ENCODE measurements at places on chromosomes 4 and X.

DNA sequence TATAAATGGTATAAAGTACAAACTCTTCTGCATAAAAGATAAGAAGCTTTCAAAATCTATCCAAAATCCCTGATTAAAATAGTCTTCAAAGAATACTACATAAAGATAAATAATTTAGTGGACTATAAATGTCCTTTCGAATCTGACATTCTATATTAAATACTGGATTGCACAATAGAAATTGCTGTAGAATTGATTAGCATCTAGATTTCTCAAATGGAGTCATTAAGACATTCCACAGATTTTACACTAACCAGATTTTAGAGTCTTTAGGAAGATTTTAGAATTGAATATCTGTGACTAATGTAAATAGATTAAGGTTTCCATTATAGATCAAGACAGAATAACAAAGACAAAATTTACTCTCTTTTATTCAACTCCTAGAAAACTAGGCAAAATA is 663.9 kb downstream of the STPG2 start:
- DNase-seq, result no peak

DNA sequence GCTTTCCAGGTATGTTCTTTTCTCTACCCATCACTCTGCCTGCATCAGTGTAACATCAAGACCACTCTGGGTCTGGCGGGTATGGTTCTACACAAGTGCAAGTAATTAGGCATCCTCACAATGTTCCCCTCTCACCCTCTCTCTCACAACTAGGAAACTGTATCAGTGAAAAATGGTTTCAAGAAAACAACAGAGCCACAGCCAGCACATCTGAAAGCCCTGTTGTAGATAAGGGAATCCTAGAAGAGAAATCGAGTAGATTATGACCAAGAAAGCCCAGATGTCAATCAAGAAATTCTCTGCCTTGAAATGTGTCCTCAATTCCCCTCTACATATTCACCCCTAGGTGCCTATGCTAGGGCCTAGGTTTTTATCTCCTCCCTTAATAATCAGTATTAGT is 281.3 kb upstream of the ANKRD50 start:
- no peak for DNase-seq

- DNase-seq, result no peak
Measured at GRCh38 chrX:45602151-45602550, 401.5 kb upstream of the DIPK2B start.

- DNase-seq, result no peak
Measured at GRCh38 chrX:15998350-15998749, 125.0 kb upstream of the GRPR start.

DNA sequence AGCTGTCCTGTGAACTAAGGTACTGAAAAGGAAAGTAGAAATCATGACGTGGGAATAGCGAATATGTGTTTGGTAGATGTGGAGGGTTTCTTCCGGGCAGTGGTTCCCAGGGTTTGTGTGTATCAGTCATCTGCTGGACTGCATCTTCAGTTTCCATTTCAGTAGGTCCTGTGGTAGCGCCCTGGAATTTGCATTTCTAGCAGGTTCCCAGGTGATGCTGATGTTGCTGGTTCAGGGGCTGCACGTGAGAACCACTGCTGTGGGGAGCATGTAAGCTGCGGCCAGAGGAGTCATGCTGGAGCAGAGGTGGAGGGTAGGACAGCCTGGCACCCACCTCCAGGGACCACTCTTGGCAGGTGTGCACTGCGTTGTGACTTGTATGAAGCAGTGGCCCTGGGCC is 47.1 kb downstream of the ARHGAP10 start:
- DNase-seq, result no peak

DNA sequence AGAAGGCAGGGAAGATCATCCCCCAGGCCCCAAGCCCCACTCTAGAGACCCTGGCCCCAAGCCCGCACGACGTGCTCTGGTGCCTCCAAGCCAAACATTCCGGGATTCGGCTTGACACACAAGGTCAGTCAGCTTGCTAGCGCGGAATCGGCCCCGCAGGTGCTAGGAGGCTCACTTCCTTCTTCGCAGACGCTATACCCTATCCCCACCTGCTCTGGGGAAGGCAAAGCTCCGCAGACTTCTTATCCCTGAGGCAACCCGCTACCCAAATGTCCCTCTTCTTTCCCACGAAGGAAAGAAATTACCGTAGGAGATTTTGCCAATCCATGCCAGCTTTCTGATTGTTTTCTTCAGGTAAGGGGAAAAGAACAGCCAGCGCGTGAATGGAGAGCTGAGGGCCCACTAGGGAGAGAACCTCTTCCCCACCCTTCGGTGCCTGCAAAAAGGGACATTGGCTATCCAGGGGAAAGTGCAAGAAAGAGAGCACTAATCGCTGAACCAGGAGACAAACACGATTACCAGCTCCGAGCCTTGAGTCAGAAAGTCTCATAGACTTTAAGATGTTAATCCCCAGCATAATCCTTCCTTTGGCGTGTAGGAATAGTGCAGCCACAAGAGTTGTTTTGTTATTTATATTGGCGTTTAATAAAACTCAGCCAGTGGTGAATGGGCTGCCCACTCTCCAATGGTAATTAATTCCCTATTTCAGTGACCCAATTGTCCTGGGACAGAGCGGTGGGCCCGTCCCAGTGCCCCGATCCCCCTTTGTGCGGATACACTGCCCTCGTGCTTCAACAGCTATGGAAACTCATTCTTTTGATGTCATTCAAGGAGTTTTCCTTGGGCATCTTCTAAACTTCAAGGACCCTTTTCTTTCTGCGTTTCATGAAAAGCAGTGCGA is 5.4 kb upstream of the NEUROG2 start:
- DNase-seq, result no peak

- DNase-seq, result no peak
Measured at GRCh38 chrX:132063862-132064261, 40.8 kb downstream of the STK26 start.

Data from CD4-positive, alpha-beta T cell treated with Interleukin-4 for 4 hours (primary cell).